Upper lobe of right lung (tissue), 1 donor: ENCODE measurements at places on chromosomes 16 and 17. TPM values are rescaled to one million over a fixed set of nuclear protein-coding genes. Genes with fewer than 3 reads are reported as not detected.

The TEKT1 gene
- total RNA-seq: not detected

The HLF gene
- total RNA-seq: 31.8 TPM

The TBC1D3B gene
- 8.2 TPM for total RNA-seq

The TBC1D28 gene
- total RNA-seq: not detected

- H3K36me3 ChIP-seq: peaks cover 13% of the 10 kb centered on the region
- peaks cover 61% of the 10 kb centered on the region for H3K4me1 ChIP-seq
- no peak for DNase-seq
- no peak overlapping the region for H3K4me3 ChIP-seq
Measured at GRCh38 chr17:64154717-64155116, 24.8 kb upstream of the ERN1 start.

- H3K36me3 ChIP-seq: no peaks in the 10 kb centered on the region
- H3K27me3 ChIP-seq: no peaks in the 10 kb centered on the region
- no peaks in the 10 kb centered on the region for H3K4me1 ChIP-seq
- no peak overlapping the region for H3K27ac ChIP-seq
- peak; percentile 62 for DNase-seq
- H3K4me3 ChIP-seq: no peak overlapping the region
Measured at GRCh38 chr17:231191-231965, 49.9 kb upstream of the DOC2B start.

- peaks cover 35% of the 10 kb centered on the region for H3K4me1 ChIP-seq
- no peaks in the 10 kb centered on the region for H3K36me3 ChIP-seq
- no peak for DNase-seq
- no peaks in the 10 kb centered on the region for H3K27me3 ChIP-seq
Measured at GRCh38 chr16:4617880-4618279, 3.2 kb upstream of the UBALD1 start.

- no peaks in the 10 kb centered on the region for H3K27me3 ChIP-seq
- no peaks in the 10 kb centered on the region for H3K4me1 ChIP-seq
- no peak overlapping the region for H3K27ac ChIP-seq
- DNase-seq: no peak
Measured at GRCh38 chr16:11411059-11411550, 65.8 kb downstream of the RMI2 start.

- H3K27ac ChIP-seq: no peak overlapping the region
- H3K27me3 ChIP-seq: no peaks in the 10 kb centered on the region
- H3K4me3 ChIP-seq: no peak overlapping the region
- no peaks in the 10 kb centered on the region for H3K36me3 ChIP-seq
Measured at GRCh38 chr16:22789281-22789945, 24.5 kb upstream of the HS3ST2 start.
